Left renal cortex interstitium (tissue), 4 donors: ENCODE measurements at places on chromosomes 11 and 22. TPM values are rescaled to one million over a fixed set of nuclear protein-coding genes. Genes with fewer than 3 reads are reported as not detected.

- no peak for DNase-seq
These were observed 745 bp upstream of the ZBTB44 start for GRCh38 chr11:130315354-130315970.

The TMPRSS13 gene
- polyA plus RNA-seq: 0.56 TPM

The CSTPP1 gene
- polyA plus RNA-seq: 60.4 TPM

The LMNTD2 gene
- 3.7 TPM for polyA plus RNA-seq
